Right renal pelvis (tissue), 4 donors: ENCODE measurements at places on chromosomes 5 and 9. TPM values are rescaled to one million over a fixed set of nuclear protein-coding genes. Genes with fewer than 3 reads are reported as not detected.

Gene LCP2
- 3.7 TPM for polyA plus RNA-seq

Gene GPX3
- polyA plus RNA-seq: 1,297 TPM

Gene MRPL36
- polyA plus RNA-seq: 41.4 TPM

- DNase-seq: no peak
These were observed 113.4 kb downstream of the TLE1 start for GRCh38 chr9:81575956-81576355.

- DNase-seq: no peak
These were observed 214.7 kb upstream of the NMUR2 start for GRCh38 chr5:152619756-152620155.

- DNase-seq: no peak
These were observed 34.5 kb downstream of the C9orf57 start for GRCh38 chr9:72025906-72026305.

- DNase-seq: no peak
These were observed 75.7 kb downstream of the FBXL7 start for GRCh38 chr5:15575666-15576065.

- no peak for DNase-seq
These were observed 60.9 kb upstream of the GNE start for GRCh38 chr9:36319183-36319582.
